AG10803 (cell line): ENCODE measurements at places on chromosomes 12 and 14.

GRCh38 chr12:89932954-89933353 is 224.3 kb upstream of the ATP2B1 start:
- DNase-seq, result peak; percentile 23

- peak; percentile 51 for DNase-seq
Measured at GRCh38 chr12:107884769-107885694, 110.5 kb downstream of the ASCL4 start.

GRCh38 chr12:107912421-107913004 is 138.0 kb downstream of the ASCL4 start:
- DNase-seq, result peak; percentile 8

DNA sequence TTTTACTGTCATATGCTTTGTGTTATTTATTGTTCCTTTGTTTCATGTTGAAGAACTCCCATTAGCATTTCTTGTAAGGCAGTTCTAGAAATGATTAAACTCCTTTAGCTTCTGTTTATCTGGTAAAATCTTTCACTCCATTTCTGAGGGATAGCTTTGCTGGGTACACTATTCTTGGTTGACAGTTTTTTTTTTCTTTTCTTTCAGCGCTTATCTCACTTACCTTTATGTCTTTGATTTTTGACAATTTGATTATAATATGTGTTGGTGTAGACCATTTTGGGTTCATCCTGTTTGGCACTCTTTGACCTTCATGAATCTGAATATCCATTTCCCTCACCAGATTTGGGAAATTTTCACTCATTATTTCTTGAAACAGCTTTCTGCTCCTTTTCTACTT is 16.2 kb downstream of the FBXO33 start:
- no peak for DNase-seq

DNA sequence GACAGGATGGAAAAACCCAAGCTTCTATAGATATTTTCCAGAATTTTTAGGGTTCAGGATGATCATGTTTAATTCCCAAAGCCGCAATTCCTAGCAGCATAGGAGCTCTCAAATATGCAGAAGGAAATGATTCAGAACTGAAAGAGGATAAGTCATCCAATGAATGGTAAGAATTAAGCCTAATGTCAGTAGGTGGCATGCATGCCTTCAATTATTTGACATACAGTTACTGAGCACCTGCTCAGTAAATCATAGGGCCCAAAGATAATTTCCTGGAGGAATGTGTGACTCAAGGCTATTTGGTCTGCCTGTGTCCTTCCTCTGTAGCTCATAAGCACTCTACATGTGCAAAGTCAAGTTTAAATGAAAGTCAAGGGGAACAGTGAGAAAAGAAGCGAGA is 116.8 kb upstream of the SLC38A4 start:
- DNase-seq, result peak; percentile 86

DNA sequence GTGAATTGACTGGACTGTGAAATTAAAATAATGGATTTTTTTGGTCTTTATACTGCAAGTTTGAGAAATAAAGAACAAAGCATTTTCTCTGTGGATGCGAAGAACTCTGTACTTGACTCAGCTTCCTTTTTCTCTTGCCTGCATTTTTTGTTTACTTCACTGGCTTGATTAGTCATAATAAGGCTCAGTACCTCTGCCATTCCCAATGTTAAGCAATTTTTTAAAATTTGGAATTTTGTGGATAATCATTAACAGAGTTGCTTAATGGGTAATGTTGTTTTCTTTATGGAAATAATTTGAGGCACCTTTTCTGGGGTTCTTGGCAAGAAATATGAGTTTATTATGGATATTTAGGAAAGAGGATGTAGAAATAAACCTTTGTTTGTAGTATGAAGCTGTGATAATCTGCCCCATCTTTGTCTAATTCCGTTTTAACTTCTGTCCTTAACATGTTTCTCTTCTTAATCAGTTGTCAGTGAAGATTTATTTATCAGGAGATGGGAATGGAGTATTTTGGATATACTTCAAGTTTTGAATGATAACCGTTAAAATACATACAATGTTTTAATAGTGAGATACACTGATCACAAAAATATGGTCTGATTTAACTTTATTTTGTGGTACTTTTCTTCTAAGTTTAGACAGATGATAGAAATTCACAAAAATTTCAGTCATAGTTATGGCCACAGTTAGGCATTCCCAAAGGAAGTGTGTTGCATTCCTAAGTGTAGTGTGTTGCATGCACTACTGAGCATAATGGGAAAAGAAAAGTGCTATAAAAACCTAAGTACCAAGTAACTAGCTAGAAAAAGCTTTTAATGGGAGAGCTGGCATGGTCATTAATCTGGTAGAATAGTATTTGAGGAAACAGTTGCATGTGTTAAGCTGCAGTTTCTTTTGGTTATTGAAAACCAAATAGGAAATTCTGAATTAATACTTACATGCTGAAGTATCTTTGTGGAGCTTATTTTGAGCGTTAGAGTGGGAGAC is 27.7 kb downstream of the WNK1 start:
- peak; percentile 89 for DNase-seq

- DNase-seq, result no peak
Measured at GRCh38 chr12:15515010-15515409, 192.7 kb downstream of the PTPRO start.

DNA sequence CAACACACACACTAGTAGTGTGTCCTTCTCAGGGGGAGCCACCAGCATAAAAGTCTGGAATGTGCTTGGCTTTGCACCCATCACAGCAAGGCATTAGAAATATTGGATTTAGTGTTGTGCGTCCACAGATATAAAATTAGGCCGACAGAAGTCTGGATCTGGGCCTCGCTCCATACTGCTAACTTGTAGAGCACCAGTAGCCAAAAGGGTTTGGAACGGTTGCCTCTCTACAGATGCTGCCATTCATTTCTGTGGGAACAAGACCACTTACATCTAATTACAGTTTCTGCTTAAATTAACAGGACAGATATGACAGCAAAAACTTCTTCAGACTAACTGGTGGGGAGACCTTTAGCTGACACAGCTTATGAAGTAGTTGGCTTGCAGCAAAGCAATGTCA is 94.2 kb downstream of the EXOC5 start:
- DNase-seq, result no peak

GRCh38 chr12:66999141-66999540 is 270.0 kb upstream of the CAND1 start:
- no peak for DNase-seq

DNA sequence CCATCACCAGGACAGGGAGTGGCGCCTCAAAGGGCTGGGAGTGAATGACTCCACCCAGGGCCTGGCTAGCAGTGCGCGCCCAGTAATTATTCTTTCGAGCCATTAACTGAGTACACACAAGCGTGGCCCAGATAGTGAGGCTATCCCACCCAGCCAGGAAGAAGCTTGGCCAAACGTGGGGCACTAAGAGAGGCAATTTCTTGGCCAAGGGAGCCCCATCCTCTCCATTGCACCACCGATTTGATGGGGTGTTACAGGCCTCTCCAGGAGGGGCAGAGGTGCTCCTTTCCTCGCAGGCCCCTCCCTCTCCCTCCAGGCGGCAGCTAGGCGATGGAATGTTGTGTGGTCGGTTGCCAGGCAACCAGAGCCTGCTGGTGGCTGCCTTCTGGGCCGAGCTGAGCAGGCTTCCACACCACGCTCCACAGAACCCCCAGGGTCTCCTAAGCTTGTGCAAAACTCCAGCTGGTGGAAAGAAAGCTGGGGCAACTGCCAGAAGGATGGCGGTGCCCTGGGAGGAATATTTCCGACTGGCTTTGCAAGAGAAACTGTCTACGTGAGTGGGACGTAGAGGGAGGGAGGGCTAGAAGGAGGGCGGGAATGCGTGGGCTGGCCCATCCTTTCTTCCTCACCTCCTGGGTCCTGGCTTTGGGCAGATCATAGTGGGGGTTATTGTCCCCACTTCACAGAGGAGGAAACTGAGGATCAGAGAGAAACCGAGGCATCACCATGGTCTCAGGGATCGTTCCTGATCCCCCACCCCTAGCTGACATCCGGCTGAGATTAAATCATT is at the start of gene CFAP73:
Gene CFAP73 (plus strand): TSS at position 364 of the 790 bp plus-strand sequence. CDS start 134 bp downstream, at position 498.
- DNase-seq, result peak; percentile 84

GRCh38 chr14:33386781-33387180 is 448.1 kb downstream of the NPAS3 start:
- no peak for DNase-seq

DNA sequence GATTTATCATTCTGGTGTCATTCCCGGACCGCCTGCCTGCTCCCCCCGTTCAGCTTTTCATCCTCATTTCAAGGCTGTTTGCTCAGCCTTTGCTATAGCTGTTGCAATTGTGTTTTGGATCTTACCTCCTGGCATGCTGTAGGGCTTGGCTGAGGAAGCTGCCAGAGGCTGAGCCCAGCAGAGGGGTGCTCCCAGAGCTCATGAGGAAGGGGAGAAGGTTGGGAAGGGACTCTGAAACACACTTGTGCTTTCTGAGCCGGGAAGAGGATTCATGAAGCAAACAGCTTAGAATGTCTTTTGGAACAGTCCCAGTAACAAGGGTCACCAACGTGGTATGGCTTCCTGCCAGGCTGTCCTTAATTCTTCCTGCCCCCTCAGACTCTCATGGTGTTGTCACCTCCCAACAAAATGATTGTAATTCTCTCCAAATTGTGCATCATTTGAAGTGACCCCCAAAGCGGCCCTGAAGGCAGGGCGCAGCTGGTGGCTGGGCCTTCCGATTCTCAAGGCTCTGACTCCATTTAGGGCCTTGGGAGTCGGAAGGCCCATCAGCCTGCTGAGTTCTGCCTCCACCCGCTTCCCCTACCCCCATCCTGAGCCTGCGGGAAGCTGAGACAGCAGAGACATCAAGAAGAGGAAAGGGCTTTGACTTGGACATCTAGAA is 111.9 kb upstream of the ARHGAP5 start:
- DNase-seq, result no peak

GRCh38 chr14:68075382-68076029 is 255.9 kb downstream of the RAD51B start:
- no peak for DNase-seq

DNA sequence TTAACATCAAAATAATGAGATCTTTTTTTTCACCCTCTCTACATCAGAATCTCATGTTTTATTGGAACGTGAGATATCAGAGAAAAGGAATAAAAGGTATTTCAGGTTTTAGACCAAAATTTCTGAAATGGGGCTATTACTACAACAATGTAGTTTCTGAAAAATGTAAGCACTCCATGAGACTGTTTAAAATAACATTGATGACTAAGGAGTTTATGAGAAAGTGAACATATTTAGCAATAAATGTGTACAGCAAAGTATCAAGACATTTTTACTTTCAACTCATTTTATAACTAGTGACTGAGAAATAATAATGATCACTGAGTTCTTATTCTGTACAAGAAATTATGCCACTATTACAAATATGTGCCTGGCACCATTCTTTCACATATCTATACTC is 39.3 kb upstream of the ABCC9 start:
- DNase-seq, result no peak

GRCh38 chr12:81021834-81022233 is 56.0 kb upstream of the ACSS3 start:
- DNase-seq, result no peak

GRCh38 chr14:60508363-60508706 is 611 bp upstream of the SIX6 start:
- no peak for DNase-seq

DNA sequence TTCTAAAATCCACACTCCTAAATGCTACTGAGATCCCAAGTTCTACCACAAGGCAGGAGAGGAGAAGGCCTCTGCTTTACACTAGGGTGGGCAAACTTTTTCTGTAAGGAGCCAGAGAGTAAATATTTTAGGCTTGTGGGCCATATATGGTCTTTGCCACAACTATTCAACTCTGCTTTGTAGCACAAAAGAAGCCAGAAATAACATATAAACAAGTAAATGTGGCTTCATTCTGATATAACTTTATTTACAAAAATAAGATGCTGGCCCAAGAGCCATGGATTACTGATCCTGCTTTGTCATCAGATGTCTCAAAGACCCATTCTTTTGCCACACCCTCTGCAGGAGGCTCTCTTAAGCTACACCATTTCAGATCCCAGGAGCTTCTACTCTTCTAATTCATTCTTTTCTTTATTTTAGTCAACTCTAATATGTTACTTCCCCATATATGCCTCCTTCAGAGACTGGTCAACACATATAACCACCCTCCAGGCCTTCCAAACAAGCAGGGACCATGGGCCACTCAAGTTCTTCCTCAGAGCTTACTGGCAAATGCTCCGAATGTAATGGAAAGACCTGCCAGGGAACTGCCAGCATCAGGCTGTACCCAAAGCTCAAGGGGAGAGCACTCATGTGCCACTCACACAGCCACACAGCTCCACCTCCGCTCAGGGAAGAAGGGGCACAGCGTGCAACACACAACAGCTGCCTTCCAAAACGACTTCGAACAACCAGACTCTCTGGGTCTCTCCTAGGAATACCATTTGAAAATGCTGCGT is 15.6 kb downstream of the APPL2 start:
- no peak for DNase-seq

- DNase-seq, result no peak
Measured at GRCh38 chr12:5914387-5915149, 30.5 kb downstream of the ANO2 start.

DNA sequence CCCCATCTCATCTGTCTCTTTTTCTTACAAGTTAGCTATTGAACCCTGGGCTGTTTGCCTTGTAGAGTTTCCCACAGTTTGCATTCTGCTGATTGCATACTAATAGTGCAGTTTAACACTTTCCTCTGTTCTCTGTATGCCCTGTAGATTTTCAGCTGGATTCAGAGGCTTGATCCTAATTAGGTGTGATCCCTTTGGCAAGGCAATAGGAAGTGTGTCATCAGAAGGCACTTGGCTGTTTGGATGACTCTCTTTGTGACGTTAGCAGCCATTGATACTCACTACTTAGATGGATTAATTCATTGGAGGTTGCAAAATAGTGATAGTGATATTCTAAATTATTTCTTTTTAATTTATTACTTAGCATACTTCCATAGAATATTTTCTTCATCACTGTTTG is 33.6 kb downstream of the FUT8 start:
- peak; percentile 44 for DNase-seq

GRCh38 chr12:16345105-16345504 is 2.3 kb upstream of the MGST1 start:
- DNase-seq, result no peak

GRCh38 chr14:74906925-74907521 is 16.0 kb downstream of the RPS6KL1 start:
- DNase-seq, result no peak

DNA sequence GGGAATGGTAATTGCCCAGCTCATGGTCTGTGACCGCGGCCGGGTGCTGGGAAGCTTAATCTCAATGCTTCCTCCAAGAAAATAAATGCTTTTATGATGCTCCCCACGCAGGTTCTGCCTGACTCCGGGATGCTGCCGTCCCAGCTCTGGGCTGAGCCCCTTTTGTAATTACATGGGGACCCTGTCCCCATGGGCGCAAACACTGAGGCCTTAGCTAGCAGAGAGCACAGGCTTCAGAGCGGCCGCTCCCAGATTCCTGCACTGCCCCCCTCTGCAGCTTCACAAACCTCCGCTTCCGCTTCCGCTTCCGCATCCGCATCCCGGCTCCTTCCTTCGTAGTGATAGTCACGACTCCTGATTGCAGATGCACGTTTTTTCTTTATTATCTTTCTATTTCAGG is 129.5 kb downstream of the KIF26A start:
- DNase-seq, result no peak

- peak; percentile 4 for DNase-seq
Measured at GRCh38 chr12:21773263-21773741, 1.2 kb downstream of the KCNJ8 start.

GRCh38 chr12:48969833-48970701 is 1.5 kb downstream of the WNT10B start:
- no peak for DNase-seq
